Activated CD4-positive, alpha-beta T cell treated with anti-CD3 and anti-CD28 coated beads for 1 hour (primary cell): ENCODE measurements at places on chromosomes 6 and 20.

DNA sequence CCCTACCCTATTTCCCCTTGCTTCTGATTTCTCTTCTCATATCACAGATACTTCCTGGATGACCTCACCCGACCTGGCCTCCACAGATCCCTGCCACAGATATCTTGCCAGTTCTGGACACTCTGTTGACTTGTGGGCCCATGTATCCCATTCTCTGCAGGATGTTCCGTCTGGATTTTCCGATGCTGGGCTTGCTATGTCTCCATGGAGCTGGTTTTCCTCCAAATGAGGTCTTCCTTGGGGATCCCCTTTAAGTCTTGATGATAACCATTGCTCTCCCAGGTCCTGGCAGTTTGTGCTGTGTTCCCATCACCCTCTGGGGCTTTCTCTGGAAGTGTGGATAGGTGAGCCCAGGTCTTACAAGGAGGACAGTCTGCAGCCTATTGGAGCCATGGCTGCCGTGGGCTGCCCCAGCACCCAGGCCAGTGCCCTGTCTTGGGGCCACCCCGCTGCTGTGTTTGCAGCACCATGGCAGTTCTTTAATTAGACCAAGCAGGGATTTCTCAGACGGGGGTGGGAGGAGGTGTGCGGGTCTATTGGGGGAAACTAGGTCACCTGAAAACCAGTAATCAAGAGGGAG lies 23.9 kb downstream of the PPP1R16B start:
- no peak for DNase-seq

GRCh38 chr6:113758826-113759574 lies 98.1 kb upstream of the MARCKS start:
- DNase-seq: no peak

GRCh38 chr6:111680015-111680712 lies 74.5 kb upstream of the TRAF3IP2 start:
- no peak for DNase-seq

DNA sequence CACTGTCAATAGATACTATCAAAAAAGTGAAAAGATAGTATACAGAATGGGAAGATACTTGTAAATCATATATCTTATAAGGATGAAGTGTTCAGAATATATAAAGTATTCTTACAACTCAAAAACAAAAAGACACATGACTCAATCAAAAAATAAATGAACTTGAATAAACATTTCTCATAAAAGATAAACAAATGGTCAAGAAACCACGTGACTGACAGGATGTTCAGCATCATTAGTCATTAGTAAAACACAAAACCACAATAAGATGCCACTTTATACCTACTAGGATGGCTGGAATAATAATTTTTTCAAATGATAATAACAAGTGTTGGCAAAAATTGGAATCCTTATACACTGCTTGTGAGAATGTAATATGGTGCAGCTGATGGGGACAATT lies 729.1 kb upstream of the HS3ST5 start:
- DNase-seq: no peak

DNA sequence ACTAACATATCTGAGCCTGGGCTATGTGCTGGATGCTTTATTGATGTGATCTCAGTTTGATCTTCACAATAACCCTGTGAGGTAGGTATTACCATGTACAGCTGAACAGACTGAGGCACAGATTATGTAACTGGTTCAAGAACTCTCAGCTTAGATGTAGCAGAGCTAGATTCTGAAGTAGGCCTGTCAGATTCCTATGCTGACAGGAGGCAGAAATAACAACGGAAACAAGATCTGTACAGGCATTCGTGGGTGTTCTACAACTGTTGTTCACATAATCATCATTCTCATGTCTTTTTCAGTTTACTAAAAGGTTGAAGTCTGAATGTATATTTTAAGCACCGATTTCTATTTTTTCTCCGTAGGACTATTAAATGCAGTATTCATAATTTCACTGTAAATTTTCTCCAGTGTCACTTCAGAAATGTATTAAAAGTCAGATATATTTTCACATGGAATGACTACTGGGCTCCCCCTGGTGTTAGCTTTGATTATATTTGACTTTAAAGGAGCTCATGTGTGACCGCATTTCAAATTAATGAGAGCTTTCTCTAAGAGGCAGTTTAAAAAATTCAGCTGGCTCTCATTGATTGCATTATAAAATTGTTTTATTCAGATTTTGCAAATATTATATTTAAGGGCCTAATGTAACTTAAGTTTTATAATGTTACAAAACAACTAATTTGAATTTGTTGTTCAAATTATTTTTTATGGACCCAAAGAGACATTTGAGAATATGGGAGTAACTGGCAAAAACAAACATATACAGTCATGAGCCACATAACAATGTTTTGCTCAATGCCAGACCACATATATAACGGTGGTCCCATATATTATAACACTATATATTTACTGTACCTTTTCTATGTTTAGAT lies 36.4 kb upstream of the SLC17A4 start:
- DNase-seq: no peak

DNA sequence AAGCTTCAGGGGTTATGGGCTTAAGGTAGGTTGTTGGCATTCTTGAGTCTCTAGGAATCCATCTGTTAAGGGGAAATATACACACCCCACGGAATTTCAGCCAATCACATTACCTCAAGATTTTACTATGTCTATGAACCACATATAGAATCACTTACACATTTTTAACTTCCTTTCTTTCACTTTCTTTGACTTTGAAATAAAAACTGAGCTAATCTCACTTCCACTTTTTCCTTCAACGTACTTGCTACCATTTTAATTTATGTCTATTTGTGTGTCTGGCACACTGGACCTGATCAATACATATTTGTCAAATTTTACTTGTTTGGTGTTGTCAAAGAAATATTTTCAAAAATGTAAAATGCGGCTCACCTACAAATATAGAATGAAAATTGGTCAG lies 545.4 kb upstream of the JAG1 start:
- DNase-seq: no peak
